ENCODE measurements at places on chromosomes 16 and 17. TPM values are rescaled to one million over a fixed set of nuclear protein-coding genes. Genes with fewer than 3 reads are reported as not detected.

GRCh38 chr17:57512258-57512657, 232.8 kb downstream of the CCDC182 start:
- no peak for DNase-seq

- DNase-seq, result no peak
Observed at GRCh38 chr16:8818504-8819270, 21.0 kb downstream of the PMM2 start.

GRCh38 chr16:28879261-28879840, 1.1 kb downstream of the ATP2A1 start:
- DNase-seq, result no peak

GRCh38 chr16:57798267-57798810, 4.0 kb downstream of the KIFC3 start:
- no peak for DNase-seq

ZNF750 gene
- total RNA-seq, result not detected

MSI2 gene
- 112 TPM for total RNA-seq

NXPH3 gene
- 4.4 TPM for total RNA-seq

GRCh38 chr17:41176744-41177387, 1.2 kb downstream of the KRTAP4-2 start:
- no peak for DNase-seq

GRCh38 chr17:50615828-50616227, 18.9 kb upstream of the ABCC3 start:
- no peak for DNase-seq

DNA sequence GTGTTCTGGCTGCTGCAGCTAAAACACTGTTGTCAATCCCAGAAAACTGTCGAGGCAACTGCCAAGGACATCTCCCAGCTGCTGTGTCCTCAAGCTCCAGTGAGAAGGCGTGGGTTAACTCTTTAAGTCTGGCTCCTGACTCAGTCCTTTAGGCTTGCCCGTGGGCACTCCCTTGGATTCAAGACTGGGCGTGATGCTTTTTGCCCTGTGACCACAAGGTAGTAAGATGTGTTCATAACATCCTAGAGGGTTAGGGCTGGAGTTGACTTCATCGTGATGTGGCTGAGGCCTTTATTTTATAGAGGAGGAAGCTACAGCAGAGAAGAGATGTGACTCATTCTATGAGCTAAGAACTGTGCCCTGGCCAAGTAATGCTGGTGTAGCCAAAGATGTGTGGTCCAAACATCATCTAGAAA, 50.9 kb upstream of the TEKT3 start:
- no peak for DNase-seq

- DNase-seq, result no peak
Observed at GRCh38 chr16:89589241-89589926, 13.8 kb downstream of the CPNE7 start.

DNA sequence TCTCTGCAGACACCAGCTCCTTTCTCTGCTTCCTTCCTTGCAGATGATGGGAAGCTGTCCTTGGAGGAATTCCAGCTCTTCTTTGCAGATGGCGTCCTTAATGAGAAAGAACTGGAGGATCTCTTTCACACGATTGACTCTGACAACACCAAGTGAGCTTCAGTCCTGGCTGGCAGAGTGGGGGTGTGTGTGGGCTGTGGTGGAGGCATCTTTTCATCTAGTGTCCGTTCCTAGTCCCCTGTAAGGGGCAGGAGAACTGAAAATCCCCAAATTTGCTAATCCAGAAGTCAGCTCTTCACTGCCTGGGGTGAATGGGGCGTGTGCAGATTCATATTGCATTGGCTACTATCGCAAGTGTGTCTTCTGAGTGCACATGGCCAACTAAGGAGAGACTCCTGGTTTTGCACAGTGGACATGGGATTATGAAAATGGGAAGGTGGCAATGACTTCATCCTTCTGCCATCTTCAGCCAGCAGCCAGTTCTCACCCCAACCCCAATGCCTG, 10.4 kb downstream of the NECAB2 start:
- DNase-seq, result no peak

DNA sequence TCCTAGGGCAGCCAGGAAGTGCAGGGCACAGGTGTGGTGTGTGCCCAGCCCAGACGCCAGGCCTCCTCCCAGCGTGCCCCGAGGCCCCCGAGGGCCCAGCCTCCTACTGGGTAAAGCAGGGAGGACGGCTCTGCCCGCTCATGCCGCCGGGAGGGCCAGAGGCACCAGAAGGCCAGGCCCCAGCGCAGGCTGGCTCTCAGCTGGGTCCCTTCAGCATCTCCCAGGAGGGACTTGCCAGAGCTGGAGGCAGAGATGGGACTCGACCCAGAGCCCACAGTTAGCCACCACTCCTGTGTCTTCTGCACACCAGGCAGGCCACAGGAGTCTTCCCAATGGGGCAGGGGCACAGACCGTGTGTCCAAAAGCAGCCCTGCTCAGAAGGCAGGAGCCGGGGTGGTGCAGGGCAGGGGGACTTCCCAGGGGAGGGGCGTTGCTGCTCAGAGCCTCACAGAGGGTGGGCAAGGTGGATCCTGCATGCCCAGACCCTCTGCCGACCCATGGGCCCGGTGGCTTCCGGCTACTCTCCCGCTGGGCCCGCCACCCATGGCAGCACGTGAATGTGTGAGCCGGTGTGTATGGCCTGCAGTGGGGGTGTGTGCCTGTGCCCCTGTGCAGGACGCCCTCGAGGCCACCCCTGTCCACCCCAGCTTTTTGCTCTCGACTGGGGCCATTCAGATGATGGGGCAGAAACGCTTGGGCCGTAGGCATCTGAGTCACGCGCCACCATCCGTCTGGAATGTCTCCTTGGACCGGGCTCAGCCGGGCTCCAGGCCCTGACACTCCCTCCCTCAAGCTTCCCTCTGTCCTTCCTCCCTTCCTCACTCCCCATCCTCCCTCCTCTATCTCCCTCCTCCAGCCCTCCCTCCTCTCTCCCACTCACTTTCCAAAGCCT, 5.7 kb upstream of the ZNF469 start:
- DNase-seq, result peak; percentile 64

SYCE1L gene
- total RNA-seq, result 0.83 TPM

- DNase-seq, result no peak
Observed at GRCh38 chr17:32567511-32567910, 80.7 kb downstream of the CDK5R1 start.

DNA sequence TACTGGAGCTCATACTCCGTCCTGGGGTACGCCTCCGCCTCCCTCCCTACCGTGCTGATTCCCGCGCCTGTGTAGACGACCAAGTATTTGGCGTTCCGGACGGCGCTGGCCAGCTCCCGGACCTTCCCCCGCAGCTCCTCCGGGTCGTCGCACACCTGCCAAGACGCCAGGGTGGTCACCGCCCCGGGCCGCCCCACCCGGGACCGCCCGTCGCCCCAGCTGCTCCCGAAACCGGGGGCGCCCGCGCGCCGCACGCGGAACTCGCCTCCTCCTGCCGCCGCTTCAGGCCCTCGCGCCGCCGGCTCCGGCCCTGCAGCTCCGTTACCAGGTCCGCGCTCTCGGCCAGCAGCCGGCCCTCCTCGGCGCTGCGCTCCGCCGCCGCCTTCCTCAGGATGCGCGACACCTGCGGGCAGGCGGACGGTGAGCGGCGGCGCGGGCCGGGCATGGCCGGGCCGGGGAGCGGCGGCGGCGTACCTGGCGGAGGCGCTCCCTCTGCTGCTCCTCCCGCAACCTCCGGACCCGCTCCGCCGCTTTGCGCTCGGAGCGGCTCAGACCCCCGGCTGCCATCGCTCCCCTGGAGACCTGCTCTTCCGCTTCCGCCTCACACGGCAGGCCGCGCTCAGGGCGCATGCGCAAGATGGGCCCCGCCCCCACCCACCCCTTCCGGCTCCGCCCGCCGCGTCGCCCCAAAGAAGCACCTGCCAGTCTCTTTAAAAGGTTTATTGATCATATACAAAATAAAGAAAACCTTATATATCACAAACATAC, at the start of gene SIRT7:
Gene SIRT7, minus strand, starts transcription at position 612 of the 768 bp plus-strand sequence. Its CDS starts 45 bp downstream, at position 567.
- peak; percentile 91 for DNase-seq

DNA sequence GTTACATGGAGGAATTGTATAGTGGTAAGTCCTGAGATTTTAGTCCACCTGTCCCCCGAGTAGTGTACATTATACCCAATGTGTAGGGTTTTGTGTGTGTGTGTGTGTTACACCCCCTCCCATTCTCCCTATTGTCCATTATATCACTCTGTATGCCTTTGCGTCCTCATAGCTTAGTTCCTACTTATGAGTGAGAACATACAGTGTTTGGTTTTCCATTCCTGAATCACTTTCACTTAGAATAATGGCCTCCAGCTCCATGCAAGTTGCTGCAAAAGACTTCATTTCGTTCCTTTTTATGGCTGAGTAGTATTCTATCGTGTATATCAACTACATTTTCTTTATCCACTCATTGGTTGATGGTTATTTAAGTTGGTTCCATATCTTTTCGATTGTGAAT, 635 bp upstream of the FA2H start:
- no peak for DNase-seq

GRCh38 chr17:63525190-63525946, 2.2 kb downstream of the KCNH6 start:
- no peak for DNase-seq

- no peak for DNase-seq
Observed at GRCh38 chr17:17892009-17892408, 55.2 kb upstream of the SREBF1 start.
